ENCODE measurements at places on chromosomes 1 and 21.

DNA sequence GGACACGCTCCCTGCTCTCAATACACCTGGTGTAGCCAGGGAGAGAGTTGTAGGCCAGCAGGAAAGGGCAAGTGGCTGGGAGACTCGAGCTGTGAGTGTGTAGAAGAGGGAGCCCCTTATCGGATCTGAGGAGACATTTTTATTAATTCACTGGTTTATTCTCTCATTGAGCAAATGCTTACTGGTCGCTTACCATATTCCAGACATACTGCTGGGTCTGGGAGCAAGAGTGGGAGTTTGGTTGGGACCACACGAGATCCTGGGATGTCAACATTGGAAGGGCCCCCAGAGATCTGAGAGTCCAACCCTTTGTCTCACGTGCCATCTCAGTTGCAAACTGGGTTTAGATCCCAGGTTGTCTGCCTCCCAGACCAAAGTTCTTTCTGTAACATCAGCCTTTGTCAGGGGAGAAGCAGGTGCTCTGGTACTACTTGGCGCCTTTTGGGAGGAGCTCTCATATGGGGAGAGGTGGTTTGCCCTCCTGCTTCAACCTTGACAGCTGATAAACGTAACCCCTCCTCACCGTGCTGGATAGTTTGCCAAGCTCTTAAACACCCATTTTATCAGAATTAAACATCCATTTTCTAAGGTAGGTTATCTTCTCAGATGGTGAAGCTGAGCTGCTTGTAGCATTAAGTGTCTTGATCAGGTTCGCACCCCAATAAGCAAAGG lies 742 bp downstream of the TMEM222 start:
- DNase-seq, result no peak

GRCh38 chr1:210332233-210332632 lies 3.5 kb downstream of the HHAT start:
- no peak for DNase-seq

DNA sequence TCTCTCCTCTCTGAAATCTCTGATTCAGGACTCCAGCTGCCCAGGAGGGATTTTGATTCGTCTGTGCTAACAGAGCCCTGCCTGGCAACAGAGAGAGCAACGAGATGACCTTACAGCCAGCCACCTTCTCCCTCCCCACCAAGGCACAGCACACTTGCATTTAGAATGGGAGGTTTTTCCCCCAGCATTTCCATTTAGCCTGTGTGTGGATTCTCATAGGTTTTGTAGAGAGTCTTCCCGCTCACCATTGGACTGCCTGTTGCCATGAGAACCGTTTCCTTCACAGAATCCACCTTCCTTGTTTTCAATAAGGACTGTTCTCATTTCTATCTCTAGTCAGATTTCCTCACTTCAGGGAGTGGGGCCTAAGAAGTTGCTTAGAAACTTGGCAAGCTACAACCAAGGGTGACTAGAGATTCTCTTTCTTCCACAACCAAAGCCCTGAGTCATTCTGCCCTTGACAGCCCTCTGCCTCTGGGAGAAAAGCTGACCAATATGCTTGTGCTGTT lies 5.8 kb upstream of the IKBKE start:
- DNase-seq, result no peak

DNA sequence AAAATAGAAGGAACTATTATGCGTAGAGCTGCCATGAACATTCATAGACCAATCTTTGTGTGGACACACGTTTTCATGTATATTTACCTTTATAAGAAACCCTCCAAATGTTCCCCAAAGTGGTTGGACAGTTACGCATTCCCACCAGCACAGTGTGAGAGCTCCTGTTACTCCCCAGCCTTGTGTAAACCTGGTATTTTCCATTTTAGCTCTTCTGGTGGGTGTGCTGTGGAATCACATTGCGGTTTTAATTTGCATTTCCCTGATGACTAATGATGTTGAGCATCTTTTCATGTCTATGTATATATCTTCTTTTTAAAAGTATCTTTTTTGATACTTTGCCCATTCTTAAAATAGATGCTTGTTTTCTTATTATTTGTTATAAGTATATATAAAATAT lies 3.2 kb upstream of the UBASH3A start:
- DNase-seq, result no peak

DNA sequence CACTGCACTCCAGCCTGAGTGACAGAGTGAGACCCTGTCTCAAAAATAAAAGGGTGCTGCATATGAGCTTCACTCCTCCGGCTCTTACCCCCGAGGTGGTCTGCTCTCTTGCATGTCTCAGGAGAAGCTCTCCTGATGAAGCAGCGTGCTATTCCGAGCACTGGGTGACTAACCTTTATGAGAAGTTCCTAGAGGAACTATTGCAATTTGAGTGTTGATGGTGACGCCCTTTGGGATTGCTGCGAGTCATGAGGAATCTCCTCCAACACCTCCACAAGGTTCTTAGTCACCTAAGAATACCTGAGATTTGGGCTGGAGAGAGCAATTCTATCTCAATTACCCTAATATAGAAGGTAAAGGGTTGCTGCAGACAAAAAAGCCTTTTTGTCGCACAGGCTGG lies 40.8 kb upstream of the TINAGL1 start:
- DNase-seq, result no peak

- no peak for DNase-seq
These were observed 31.4 kb upstream of the KIRREL1 start for GRCh38 chr1:157961805-157962762.

DNA sequence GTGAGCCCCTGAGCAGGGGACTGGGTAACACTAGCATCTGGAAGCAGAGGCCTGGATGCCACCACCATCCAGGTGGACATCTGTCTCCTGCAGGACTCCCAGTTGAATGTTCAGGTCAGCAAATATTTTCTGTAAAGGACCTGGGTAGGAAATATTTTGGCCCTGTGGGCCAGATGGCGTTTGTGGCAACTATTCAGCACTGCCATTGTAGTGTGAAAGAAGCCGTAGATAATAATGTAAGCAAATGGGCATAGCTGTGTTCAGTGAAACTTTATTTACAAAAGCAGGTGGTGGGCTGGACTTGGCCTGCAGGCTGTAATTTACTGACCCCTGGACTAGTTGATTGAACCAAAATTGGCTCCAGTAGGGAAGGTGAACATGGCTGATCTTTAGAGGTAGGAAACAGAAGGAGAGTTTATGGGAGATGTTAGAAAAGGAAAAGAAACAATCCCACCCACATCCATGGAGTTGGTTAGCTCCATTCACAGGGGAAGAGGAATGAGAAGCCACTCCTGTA lies 20.0 kb upstream of the CD101 start:
- DNase-seq, result no peak

DNA sequence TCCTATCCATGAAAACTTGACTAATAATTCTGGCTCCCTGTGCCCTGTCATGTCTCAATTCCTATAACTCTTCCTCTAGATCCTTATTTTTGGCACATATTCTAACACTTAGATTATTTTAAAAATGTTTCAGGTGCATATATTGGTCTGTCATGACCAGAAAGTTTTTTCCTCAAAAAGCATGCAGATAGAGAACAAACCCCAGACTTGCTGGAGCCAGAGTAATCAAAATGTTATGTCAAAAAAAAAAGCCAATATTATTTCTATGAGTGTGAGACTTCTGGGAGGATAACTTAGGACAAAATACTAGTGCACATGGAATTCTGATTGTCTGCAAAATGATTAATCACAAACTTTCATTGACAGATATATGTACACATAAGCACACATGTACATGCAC lies 135.1 kb upstream of the MROH9 start:
- no peak for DNase-seq

DNA sequence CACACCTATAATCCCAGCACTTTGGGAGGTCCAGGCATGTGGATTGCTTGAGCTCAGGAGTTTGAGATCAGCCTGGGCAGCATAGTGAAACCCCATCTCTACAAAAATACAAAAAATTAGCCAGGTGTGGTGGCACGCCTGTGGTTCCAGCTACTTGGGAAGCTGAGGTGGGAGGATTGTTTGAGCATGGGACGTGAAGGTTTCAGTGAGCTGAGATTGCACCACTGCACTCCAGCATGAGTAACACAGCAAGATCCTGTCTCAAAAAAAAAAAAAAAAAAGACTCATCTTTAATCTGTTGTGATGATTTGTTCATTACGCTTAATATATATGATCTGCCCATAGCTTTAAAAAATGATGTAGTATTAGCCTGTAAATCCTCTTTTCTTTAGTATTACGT lies 44.0 kb downstream of the OR10J1 start:
- no peak for DNase-seq

DNA sequence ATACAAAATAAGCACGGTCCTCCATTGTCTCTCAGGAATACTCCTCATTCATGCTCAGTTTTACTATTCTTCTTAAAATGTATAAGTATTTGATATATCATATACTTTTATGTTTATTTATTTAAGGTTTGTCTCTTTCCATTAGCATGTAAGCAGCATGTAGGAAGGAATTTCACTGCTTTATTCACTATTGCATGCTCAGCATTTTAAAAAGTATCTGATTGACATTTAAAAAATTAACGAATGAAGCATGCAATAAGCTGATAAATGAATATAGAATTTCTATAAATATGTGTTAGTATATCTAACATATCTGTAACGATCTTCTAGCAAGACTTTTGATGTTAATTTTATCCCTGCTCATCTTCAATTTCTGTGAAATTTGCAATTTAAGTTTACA lies 402.7 kb upstream of the BRINP3 start:
- DNase-seq, result no peak

GRCh38 chr1:161725908-161726472 lies 4.6 kb downstream of the FCRLB start:
- peak; percentile 45 for DNase-seq

DNA sequence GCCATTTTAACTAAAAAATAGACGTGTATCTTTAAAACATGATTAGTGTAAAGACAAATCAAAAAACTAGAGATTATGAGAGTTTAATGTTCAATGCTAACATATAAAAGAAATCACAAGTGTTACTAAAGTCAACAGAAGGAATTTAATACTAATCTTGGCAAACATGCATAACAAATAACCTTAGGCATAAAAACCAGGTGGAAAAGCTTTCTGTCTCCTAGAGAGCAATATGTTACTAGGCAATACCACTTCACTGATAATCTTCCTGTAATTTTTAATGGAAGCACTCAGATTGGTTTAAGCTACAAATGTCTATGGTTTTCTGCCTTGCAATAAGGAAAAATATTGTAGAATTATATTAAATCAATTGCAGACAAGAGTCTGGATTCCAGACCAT lies 121.9 kb downstream of the NME7 start:
- no peak for DNase-seq

DNA sequence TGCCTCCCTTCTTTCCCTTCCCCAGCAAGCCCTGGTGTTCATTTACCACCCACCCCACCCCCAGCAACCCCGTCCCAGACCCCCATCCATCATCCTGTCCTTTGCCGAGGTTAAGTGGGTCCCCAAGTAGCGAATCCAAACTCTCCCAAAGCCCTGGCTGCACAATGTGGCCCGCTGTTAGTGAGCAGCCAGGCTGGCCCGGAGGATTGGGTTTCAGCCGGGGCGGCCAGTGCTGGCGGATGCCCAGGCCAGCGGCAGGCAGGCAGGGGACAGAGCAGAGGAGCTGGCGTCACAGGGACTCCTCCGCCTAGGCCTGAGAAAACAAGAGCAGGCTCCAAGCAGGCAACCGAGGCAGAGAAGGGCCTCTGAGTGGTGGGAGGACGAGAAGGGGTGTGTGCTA lies 61.4 kb downstream of the EPHB2 start:
- no peak for DNase-seq

- DNase-seq, result no peak
These were observed 29.6 kb downstream of the ZCCHC17 start for GRCh38 chr1:31326461-31326860.

GRCh38 chr1:56439610-56440264 lies 139.6 kb downstream of the PLPP3 start:
- DNase-seq, result no peak

DNA sequence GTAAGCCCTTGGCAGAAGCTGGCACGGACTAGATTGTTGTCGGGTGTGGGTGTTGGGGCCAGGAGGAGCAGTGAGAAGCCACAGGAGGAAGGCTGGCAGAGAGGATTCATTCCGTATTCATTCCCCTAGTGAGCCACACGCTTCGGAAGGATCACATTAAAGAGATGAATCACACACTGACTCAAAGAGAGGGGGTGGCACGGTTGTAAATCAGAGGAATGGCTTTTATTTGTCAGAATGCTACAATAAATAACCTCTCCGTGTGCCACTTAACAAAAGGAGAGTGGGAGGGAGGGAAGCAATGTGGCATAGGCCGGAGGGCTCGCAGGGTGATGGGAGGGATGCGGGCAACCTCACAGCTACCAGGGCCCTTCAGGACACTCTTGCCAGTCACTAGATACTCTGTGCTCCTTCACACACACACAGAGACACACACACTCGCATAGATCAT lies 135.5 kb downstream of the HIVEP3 start:
- DNase-seq, result no peak

- DNase-seq, result no peak
These were observed 46.5 kb downstream of the STX6 start for GRCh38 chr1:180976191-180976590.

GRCh38 chr1:109767637-109768334 lies 4.1 kb upstream of the EPS8L3 start:
- DNase-seq, result no peak

DNA sequence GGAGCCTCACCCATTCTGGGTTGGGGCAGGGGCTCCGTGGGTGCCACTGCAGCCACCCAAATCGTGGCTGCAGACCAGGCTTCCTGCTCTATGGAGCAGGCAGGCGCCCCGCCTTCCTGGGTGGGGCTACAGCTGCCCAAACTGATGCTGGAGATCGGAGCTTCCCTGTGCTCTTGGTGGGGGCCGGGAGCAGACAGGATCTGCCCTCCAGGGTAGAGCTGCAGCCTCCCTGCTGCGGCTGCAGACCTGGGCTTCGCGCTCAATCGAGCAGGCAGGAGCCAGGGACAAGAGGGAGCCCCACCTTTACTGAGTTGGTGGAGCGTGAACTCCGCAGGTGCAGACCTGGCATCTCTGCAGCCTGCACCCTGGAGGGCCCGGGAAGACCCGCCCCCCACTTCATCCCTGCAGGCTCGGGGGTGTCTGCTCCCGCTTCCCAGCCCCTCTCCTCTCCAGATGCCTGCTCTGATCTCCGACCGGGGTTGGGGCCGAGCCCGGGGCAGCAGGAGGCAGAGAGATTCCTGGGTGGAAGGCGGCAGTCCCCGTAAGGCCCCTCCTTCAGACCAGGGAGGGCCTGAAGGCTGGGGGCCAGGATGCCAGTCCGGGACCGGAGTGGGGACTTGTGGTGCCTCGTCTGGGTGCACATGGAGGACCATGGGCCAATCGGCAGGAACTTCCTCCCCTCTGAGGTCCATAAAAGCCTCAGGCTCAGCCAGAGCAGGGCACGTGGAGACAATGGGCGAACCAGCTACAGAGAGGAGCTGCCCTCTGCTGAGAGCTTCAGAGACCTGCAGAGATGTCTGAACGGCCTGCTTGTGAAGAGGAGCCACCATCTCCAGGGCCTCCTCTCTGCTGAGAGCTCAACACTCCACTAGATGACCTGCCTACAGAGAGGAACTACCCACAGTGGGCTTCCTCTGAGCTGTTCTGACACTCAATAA lies 359.3 kb downstream of the SMYD3 start:
- no peak for DNase-seq
